Stimulated activated CD8-positive, alpha-beta memory T cell treated with anti-CD3 and anti-CD28 coated beads, Interleukin-7, amount 100 ng/mL, for 48 hours (primary cell): ENCODE measurements at places on chromosomes 12 and 14.

DNA sequence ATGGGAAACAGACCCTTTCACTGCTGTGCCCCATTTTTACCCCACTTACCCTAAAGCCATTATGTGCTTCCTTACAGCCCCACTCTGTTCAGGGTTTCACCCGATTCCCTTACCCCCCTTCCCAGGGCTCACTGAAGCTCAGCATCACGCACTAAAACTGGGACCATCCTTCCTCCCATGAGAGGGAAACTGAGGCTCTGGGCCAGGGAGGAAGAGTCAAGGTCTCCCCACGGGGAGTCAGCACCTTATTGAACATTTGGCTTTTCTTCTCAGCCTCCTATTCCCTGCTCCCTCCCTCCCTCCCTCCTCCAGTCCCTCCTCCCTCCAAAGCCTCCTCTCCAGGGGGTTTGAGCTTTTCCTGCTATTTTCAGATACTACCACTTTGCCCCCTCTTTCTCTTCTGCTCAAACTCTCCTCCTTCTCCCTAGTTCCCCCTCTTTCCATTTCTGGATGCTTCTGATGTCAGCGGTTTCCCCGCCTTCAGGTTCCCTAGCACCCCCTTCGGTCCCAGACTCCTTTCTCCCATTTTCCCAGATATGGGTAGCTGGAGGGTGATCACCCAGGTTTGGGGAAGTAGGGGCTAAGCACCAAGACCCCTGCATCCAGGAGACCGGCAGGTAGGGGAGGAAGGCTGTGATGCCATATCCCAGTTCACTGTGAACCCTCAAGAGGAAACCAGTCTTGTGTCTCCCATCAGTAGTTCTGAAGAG lies 960 bp downstream of the GPR162 start:
- DNase-seq, result no peak

DNA sequence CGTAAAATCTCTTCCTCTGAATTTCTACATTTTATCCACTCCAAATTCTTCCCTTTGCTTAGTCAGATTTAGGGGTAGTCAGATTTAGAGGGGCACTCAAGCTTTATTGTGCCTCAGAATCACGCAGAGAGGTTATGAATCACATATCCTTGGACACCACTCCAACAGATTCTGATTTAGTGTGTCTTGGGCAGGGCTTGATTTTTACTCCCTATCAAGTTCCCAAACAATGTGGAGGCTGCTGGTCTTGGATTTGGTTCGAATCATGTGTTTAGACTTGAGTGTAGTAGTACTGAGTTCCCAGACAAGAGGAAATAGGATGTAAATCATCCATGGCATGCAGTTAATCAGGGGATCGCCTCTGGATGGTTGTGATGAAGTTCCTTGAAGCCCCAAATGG lies 298.1 kb upstream of the CLEC14A start:
- DNase-seq, result no peak

- no peak for DNase-seq
These were observed 520 bp downstream of the CSRP2 start for GRCh38 chr12:76878099-76878898.

- DNase-seq, result no peak
These were observed 93.2 kb downstream of the SLC2A13 start for GRCh38 chr12:40012711-40013110.

- DNase-seq, result no peak
These were observed 183.4 kb upstream of the PPFIA2 start for GRCh38 chr12:81942594-81942993.

DNA sequence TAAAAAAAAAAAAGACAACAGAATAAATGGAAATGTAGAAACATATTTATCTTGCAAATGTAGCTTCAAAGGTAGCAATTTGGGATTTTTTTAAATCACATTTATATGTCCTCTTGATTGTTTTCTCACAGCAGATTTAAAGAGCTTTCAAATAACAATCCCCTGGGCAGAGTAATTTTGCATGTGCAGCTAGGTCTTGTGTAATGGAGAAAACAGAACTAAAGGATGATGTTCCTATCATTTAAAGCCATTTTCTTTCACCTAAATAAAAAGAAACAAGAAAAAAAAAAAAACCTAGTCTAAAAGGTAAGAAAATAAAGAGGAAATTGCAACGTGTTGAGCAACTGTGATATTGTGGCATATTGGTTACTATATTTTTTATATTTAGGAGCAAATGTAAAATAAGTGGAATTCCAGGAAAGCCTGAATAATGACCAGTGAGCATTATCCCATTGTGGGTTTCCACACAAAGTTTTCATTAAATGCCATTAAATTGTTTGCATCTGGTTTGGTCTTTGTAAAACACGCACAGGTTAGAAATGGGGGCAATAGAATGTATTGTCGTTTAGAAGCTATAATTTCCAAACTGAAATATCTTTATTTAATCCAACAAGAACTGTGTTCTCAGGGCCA lies 215.6 kb downstream of the SLC6A15 start:
- DNase-seq, result no peak

- DNase-seq, result no peak
These were observed 170.6 kb downstream of the TMTC2 start for GRCh38 chr12:82857276-82857675.
